Globus pallidus (tissue), 1 donor: ENCODE measurements at places on chromosomes 1 and 21.

DNA sequence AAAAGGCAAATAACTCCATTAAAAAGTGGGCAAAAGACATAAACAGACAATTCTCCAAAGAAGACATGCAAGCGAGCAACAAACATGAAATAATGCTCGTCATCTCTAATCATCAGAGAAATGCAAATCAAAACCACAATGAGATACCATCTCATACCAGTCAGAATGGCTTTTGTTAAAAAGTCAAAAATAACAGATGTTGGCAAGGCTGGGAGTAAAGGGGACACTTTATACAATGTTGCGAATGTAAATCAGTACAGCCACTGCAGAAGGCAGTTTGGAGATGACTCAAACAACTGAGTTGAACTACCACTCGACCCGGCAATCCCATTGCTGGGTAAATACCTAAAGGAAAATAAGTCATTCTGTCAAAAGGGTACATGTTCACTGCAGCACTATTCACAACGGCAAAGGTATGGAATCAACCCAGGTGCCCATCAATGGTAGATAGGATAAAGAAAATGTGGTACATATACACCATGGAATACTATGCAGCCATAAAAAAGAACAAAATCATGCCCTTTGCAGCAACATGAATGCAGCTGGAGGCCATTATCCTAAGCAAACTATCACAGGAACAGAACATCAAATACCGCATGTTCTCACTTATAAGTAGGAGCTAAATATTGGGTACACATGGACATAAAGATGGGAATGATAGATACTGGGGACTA is 25.9 kb downstream of the TSPAN2 start:
- DNase-seq, result no peak

DNA sequence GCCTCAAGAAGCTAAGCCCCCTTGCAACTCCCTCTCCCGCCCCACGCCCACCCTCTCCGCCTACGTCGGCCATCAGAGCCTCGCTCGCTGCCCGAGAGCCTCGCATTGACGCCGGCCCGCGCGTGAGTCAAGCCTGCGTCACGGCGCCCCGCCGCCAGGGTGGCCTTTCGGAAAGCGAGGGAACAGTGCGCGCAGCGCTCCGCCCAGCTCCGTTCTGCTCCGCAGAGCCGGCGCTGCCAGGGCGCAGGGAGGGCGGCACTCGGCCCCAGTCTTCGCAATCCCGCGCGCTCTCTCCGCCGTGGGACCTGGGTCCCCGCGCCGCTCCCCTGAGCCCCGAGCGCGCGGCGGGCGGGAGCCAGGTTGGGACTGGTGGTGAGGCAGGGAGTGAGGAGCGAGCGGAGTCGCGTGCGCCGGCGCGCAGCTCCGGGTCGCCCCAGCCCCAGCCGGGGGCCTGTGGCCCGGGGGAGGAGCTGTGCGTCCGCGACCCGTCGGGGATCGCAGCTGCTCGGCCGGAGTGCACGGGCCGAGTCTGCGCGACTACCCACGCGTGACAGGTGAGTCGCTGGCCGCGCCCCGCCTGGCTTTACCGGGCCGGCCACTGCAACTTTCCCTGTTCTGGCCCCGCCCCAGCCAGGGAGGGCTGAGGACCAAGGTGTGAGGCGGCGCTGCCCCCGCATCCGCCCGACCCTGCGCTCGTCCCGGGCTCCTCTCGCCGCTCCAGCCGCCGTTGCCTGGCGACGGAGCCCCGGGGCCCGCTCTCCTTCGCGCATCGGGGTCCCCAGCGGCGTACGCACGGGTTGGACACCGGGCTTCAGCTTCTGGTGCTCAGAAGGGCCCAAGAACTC is at the start of gene SLC6A17:
TSS of gene SLC6A17 (plus strand) at position 165 of the 845 bp plus-strand sequence. CDS start 16,436 bp downstream, outside the sequence.
- DNase-seq, result no peak

GRCh38 chr1:71038942-71039341 is 8.7 kb downstream of the PTGER3 start:
- no peak for DNase-seq

- DNase-seq, result no peak
These were observed 45.5 kb downstream of the CACHD1 start for GRCh38 chr1:64515427-64515826.

- DNase-seq, result peak; percentile 32
These were observed 16.9 kb downstream of the PLA2G4A start for GRCh38 chr1:186845576-186846210.

DNA sequence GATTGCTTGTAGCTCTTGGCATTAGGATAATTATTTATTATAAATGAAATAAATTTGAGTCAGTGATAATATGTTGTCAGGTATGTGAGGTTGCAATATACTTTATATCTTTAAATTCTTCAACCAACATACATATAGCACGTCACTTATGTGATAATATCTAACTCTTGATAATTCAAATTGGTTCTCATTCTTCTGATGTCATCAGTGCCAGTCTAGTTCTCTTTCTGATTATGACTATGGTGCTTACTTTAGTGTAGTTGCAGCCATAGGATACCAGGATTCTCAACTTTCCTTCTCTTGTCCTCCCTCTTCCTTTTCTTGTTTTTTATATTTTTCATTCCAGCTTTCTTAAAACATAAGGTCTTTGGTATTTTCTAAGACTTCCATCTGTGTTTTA is 34.8 kb upstream of the ATP6V1G3 start:
- DNase-seq, result no peak

- DNase-seq, result no peak
These were observed 24.2 kb downstream of the PTP4A2 start for GRCh38 chr1:31913968-31914367.

GRCh38 chr1:13733711-13734110 is 33.7 kb downstream of the PRDM2 start:
- DNase-seq, result no peak

GRCh38 chr21:44059710-44060109 is 47.5 kb upstream of the PWP2 start:
- no peak for DNase-seq

- DNase-seq, result no peak
These were observed 385.3 kb downstream of the SETD4 start for GRCh38 chr21:35674895-35675470.

GRCh38 chr21:38798481-38798882 is 7.2 kb upstream of the ETS2 start:
- no peak for DNase-seq

DNA sequence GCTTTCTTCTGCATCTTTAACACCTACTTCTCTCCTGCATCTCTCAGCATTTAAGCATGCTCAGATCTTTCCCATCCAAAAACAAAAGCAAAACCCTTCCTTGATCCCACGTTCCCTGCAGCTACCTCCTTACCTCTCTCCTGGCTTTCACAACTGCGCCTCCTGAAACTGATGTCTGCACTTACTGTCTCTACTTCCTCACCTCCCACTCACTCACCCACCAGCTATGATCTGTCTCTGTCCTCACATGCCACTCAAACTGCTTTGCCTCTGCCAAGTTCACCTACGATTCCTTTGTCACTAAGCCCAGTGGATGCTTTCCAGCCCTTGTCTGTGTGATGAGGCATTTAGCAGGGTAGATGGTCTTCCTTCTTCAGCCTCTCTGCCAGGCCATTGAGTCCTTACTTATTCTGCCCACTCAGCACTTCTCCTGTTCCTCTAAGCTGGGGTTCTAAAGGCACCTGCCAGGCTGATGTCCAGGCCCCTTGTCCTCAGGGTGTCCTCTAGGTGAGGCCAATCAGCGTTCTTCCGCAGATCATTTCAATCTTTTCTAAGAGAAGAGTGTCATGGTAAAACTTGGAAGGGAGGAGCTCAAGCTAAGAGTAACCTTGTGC is 10.0 kb upstream of the GJB3 start:
- DNase-seq, result no peak

DNA sequence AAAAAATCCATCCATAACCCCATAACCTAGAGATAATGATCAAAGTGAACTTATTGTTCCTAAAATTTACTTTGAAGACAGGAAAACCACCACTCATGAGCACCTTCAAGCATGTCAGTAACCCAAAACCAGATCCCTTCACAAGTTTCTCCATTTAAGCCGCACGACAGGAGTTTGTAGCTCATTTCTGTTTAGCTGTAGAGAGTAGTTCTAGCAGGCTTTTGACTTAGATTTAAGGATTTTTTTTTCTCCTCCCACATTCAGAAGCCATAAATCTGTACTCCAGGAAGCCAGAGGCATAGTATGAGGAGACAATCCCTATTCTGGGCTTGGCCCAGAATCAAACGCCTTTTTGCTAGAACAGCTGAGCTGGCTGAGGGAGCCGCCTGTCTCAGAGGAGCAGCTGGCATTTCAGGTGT is 25.6 kb downstream of the TOMM20 start:
- DNase-seq, result no peak

DNA sequence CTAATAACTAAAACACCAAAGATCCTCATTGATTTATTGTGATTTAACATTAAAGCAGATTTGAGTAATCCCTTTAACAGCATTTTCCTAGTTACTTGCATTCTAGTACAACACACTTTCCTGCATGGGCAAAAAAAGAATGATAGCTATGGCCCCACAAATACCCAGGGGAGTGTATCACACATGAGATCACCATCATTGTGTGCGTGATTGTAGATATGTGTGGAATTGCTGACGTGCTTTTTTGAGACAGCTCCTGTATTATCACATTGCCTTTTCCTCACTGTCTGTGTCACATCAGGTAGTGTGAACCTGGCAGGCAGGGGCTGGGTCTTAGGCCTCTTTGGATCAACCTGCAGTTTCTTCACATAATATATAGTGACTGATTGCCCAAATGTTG is 48.5 kb upstream of the SAMD13 start:
- no peak for DNase-seq

- no peak for DNase-seq
These were observed 841.8 kb upstream of the ADGRL4 start for GRCh38 chr1:79848316-79848715.

DNA sequence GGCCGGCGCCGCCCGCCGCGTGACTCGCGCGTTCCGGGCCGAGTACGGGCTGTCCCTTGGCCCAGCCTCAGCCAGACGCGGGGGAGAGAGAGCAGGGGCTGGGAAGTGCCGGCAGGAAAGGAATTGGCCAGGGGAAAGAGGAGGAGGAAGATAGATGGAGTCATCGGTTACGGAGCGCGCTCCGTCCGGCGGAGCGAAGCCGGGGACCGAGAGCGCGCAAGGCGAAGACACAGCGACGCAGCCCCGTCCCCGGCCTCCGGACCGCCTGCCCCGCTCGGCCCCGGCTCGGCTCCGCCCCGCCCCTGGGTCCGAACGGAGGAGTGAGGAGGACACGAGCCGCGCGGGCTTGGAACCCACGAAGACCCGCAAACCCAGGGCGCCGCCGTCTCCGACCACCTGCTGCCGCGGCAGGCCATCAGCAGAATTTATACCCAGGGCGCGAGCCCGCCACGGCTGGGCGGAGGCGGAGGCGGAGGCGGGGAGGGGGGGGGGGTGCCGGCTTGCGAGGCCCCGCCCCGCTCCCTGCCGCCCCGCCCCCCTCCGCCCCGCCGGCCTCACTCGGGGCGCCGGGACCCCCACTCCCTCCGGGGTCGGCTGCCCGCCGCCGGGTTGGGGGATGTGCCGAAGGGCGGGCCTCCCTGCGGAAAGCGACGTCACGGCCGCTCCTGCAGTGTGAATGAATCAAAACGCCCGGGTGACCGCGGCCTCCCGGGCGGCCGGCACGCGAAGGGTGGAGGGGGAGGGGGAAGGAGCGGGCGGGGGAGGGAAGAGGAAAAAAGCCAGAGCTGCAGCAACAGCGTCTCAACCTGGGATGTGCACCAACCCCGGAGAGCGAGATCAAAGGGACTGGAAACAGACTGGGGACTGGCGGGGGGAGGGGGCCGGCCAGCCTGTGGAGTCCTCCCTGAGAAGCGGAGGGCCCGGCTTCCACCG is at the start of gene LHX4:
TSS of gene LHX4 (plus strand) at position 782 of the 933 bp plus-strand sequence. CDS start 266 bp downstream, outside the sequence.
- no peak for DNase-seq

DNA sequence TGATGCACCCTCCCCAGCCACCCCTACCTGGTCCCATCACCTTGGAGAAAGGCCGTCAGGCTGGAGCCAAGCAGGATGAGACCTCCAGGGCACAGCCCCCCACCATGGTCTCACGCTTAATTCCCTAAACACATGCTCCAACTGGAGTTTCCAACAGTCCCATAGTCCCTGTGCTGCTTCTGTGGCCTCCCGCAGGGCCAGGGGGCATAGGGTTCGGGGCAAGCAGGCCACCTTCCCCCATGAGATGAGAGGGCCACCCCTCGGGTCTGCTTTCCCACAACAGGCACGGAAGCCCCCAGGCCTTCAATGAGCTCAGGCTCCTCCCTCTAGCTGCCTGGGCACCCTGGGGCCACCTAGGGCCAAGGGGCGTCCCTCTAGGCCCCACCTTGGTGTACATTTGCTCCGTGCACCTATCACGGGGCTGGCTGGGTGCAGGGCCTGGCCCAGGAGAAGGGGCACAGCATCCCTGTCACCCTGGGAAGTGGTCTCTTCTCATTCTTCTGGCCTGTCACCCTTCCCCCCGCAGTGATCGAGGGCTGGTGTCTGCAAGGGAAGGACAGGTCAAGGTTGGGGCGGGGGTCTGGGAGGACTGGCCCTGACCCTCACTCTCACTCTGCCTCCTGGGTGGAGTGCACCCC is 42.4 kb downstream of the TRIM11 start:
- no peak for DNase-seq

GRCh38 chr1:8170059-8170835 is 144.1 kb upstream of the ERRFI1 start:
- no peak for DNase-seq

GRCh38 chr1:193256019-193256418 is 69.6 kb upstream of the B3GALT2 start:
- DNase-seq, result no peak

DNA sequence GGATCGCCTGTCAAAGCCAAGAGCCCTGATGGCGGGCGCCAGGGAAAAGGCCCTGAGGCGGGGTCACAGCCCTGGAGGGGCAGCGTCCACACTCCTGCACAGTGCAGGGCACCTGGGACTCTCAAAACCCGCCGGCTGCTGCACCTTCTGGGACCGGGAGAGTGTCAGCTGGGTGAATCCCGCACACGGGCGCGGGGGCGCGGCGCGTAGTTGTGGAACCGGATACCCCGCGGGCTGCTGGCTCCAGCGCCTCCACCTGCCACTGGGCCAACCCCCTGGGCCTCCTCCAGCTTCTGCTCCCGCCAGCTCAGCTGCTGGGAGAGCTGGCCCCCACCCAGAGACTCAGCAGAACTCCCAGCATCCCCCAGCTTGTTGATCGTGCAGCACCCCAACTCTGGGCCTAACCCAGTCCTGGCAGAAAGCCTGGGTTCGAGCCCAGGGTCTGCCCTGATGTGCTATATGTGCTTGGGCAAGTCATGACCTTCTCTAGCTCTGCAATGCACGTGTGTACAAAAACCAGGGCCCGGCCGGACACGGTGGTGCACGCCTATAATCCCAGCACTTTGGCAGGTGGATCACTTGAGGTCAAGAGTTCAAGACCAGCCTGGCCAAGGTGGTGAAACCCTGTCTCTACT is 33.8 kb downstream of the NECAP2 start:
- no peak for DNase-seq

GRCh38 chr1:25800703-25801377 is 847 bp downstream of the SELENON start:
- DNase-seq, result no peak
